ENCODE measurements at places on chromosomes 4 and X.
A peak's percentile ranks its signal among the peaks of the same experiment; 100 is the strongest.

GRCh38 chrX:45424326-45424725 is 223.7 kb upstream of the DIPK2B start:
- no peak for DNase-seq

DNA sequence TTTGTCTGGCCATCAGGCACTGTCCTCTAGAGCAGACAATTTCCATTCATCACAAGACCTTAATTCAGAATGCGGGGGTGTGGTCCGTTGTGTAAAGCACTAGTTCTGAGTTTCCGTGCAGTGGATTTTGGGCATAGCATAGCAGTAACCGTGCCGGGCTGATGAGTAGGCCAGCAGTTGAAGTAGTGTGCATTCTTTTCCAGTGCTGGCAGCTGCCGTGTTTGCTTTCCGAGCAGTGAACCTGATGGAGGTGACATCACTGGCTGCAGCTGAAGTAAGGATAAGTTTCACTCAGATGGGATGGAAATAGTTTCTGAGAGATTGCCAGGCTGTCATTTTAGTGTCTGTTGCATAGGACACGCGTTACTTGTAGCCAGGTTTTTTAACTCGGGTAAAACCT is 107.0 kb upstream of the STIM2 start:
- DNase-seq: peak; percentile 19

GRCh38 chrX:152632445-152633097 is 5.1 kb upstream of the GABRQ start:
- DNase-seq: no peak

- DNase-seq: no peak
These were observed 323.1 kb downstream of the GBA3 start for GRCh38 chr4:23015821-23016220.

DNA sequence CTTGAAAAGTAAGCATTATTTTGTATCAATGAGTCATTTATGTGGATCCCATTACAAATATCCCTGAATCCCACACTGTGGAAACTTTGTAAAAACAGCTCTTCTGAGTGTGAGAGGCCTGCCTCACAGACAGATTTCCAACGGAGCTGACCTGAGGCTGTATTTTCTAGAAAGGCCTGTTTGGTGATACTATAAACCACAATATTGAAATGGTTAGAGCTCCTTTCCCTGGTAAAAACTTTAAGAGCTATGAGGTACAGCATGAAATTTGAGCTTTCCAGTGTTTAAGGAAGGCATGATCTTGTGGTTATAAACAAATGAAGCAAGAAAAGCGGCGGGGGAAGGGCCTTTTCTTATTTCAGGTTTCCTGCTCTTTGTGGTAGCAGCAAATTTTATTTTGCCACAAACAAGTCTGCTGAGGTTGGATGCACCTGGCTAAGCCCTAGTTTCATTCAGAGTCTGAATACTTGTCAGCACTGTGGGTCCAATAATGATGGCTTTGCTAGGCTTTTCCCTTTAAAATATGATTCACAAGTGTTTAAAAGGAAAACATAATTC is 86.8 kb upstream of the ETNPPL start:
- no peak for DNase-seq

GRCh38 chr4:5477613-5478012 is 230.7 kb downstream of the EVC2 start:
- DNase-seq: no peak

DNA sequence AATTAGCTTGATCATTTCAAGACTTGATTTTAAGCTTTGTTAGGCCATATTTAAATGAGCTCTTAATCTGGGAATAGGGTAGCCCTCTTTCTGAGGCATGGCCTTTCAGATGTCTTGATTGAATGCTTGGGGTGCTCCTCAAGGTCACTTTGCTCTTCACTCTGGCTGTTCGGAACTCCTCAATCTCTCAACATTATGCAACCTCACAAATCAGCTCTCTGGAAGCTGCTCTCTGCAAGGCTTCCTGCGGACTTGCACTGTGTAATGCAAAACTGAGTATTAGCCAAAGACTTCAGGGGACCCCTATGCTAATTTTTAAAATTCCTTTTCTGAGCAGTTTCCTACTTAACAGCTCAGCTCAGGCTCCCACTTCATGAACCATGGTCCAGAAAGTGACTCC is 398.3 kb downstream of the PRDM5 start:
- no peak for DNase-seq

DNA sequence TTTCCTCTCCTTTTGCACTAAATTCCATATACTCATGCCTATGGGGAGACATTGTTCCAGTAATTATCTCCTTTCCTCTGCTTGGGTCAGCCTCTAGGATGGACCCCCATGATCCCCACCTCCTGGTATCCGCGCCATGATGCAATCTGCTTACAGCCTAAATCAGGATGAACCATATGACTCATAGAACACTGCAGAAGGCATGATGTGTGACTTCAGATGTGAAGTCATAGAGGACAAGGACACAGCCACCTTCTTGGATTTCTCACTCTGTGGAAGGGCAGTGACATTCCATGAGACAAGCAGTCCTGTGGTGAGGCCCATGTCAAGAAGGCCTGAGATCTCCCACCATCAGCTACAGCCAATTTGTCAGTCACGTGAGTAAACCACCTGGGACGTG is 9.0 kb upstream of the TMEM144 start:
- no peak for DNase-seq

GRCh38 chr4:176377780-176378179 is 58.0 kb downstream of the SPCS3 start:
- DNase-seq: no peak

Data from DMS 273 treated with DMSO at 0.1 percent for 48 hours (cell line).